Occipital lobe (tissue), 3 donors: ENCODE measurements at places on chromosomes 11 and 22. TPM values are rescaled to one million over a fixed set of nuclear protein-coding genes. Genes with fewer than 3 reads are reported as not detected.

Gene SDHAF2
- 27.6 TPM for total RNA-seq

Gene SLC1A2
- total RNA-seq, result 228 TPM

Gene OR51F1
- not detected for total RNA-seq

Gene TBX10
- total RNA-seq, result not detected

Gene OR6A2
- 0.47 TPM for total RNA-seq

Gene AQP11
- 5.9 TPM for total RNA-seq

Gene OR2AG2
- total RNA-seq, result 0.47 TPM

Gene ANGPTL5
- total RNA-seq, result 0.62 TPM

Gene RBFOX2
- total RNA-seq, result 454 TPM

Gene ZNF280A
- not detected for total RNA-seq

Gene SNX32
- total RNA-seq, result 7.3 TPM

Gene PLAAT5
- 3.1 TPM for total RNA-seq

Gene SIK3
- total RNA-seq, result 29.9 TPM

Gene GRM5
- 175 TPM for total RNA-seq

Gene OR52I1
- total RNA-seq, result not detected

Gene SCARF2
- 1.7 TPM for total RNA-seq

Gene CNIH2
- total RNA-seq, result 33.1 TPM

Gene TRIM49D1
- total RNA-seq, result not detected

Gene OR8H3
- total RNA-seq, result not detected

Gene MMP1
- not detected for total RNA-seq

Gene IL18
- total RNA-seq, result 2.0 TPM

Gene PAK1
- total RNA-seq, result 69.3 TPM

Gene ANKK1
- total RNA-seq, result not detected

Gene APOBEC3A
- not detected for total RNA-seq

Gene OTOG
- total RNA-seq, result not detected

Gene RAB36
- 5.9 TPM for total RNA-seq

Gene CCDC90B
- 166 TPM for total RNA-seq

Gene KLHDC7B
- total RNA-seq, result not detected

Gene CD82
- 8.3 TPM for total RNA-seq

Gene AIFM3
- 4.2 TPM for total RNA-seq

Gene NXPE2
- total RNA-seq, result 0.78 TPM

Gene BRSK2
- total RNA-seq, result 32.8 TPM
